ENCODE measurements at places on chromosomes 5 and 9. TPM values are rescaled to one million over a fixed set of nuclear protein-coding genes. Genes with fewer than 3 reads are reported as not detected.

GRCh38 chr9:7799944-7800285 is 337 bp upstream of the DMAC1 start:
- no peak for DNase-seq

- no peak for DNase-seq
Observed at GRCh38 chr5:163165277-163165676, 272.1 kb upstream of the CCNG1 start.

DNA sequence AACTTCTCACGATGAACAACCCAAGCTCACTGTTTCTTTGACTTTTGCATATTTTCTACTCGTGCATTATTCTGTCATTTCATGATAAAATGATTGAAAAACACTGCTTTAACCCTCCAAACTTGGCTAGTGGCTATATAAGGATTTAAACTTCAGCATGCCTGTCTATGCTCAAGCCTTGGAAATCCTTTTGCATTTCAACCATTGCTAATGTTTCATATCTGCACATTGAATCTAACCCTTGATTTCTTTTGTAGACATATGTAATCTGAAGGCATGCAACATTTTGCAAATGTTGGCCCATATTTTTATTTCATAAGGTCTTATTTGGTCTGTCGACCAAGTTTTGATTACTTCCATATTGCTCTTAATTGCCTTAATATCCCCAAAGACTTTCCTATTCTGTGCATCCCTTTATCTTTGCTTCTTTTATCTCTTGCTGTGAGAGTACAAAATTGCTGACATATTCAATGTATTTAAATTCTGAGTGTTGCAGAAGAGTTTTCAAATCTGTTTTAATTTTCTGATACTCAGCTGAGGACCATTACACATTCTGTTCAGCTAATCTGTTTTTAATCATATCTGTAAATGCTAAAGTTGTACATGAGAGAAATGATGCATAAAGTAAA is 403.7 kb upstream of the ZNF608 start:
- DNase-seq = no peak

GRCh38 chr5:63111891-63112290 is 533.3 kb downstream of the LRRC70 start:
- DNase-seq = no peak

- DNase-seq = no peak
Observed at GRCh38 chr5:124650147-124650561, 96.3 kb downstream of the ZNF608 start.

GRCh38 chr9:31412081-31412480 is 972.4 kb upstream of the ACO1 start:
- DNase-seq = no peak

DNA sequence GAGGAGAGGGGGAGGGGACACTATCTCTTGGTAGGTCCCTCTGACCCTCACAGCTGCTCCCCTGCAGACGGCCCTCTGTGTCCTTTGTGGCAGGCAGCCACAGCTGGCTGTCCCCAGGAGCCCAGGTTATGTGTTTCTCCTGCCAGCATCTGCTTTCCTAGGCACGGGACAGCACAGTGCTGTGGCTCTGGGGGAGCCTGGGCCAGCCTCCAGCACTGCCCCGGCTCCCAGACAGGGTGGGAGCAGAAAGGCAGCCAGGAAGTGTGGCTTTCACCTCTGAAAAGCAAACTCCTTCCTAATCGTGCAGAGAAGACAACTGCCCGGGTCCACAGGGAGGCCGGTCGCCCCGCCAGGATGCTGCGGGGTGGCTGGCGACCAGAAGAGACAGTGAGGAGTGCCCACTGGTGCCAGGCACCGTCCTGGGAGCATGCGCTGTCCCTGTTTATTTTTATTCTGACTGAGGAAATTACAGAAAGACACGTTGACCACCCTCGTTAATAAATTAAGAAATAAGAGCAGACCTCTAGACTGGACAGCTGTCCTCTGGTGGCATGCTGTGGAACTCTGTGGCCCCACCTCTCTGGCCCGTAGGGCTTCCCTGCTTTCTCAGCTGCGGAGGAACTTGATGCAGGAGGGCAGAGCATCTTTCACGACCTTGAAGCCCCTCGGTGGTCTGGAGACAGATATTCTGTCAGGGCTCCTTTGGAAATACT is 240.3 kb downstream of the FANCC start:
- DNase-seq = no peak

DNA sequence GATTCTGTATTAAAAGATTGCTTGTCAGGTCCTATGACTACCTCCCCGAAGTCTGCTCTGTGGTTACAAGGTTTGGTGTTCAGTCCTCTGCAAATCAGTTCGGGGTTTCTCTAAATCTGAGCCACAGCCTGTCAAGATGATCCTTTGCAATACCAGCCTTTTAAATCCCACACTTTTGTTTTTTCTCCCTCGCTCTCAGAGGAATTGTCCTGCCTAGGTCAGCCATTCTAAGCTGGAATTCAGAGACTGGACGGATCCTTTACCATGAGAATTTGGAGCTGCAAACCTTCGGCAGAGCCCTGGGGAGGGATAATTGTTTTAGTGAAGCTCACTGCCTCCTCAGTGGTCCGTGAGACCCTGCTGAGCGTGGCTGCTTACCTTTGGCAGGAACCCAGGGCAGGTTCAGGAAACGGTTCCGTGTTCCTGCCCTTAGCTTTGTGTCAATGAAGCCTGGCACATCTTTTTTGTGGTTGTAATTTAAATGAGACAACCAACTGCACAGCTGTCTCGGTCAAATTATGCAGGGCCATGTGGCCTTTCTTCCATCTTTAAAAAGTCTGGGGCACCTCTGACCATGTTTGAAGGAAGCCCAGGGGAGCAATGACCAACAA is 47.2 kb downstream of the EBF1 start:
- DNase-seq = no peak

MACIR gene
- 58.7 TPM for total RNA-seq
